Tibial nerve (tissue), 4 donors: ENCODE measurements at places on chromosomes 2 and 18.

GRCh38 chr2:182946958-182947369 is 80.5 kb upstream of the FRZB start:
- no peak for DNase-seq

- no peak for DNase-seq
Measured at GRCh38 chr2:152630466-152630865, 86.8 kb downstream of the PRPF40A start.

DNA sequence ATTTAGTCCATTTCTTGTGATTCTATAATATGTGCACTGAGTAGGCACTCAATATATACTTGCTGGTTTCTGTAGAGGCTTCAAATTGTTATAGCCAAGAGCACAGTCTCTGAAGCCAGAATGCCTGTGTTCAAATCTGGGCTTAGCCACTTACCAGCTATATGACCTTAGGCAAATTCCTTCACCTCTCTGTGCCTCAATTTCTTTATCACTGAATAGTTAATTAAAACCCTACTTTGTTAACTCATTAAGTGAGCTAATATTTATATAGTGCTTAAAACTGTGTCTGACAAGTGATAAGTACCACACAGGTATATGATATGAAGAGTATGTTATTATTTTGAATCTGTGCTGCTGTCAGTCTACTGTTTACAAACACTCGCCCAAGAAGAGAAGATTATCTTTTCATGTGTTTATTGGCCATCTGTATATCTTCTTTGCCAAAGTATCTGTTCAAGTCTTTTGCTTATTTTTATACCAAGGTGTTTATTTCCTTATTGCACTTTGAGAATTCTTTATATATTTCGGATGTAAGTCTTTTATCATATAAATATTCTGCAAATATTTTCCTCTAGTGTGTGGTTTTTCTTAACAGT is 1.3 kb upstream of the RIT2 start:
- no peak for DNase-seq

DNA sequence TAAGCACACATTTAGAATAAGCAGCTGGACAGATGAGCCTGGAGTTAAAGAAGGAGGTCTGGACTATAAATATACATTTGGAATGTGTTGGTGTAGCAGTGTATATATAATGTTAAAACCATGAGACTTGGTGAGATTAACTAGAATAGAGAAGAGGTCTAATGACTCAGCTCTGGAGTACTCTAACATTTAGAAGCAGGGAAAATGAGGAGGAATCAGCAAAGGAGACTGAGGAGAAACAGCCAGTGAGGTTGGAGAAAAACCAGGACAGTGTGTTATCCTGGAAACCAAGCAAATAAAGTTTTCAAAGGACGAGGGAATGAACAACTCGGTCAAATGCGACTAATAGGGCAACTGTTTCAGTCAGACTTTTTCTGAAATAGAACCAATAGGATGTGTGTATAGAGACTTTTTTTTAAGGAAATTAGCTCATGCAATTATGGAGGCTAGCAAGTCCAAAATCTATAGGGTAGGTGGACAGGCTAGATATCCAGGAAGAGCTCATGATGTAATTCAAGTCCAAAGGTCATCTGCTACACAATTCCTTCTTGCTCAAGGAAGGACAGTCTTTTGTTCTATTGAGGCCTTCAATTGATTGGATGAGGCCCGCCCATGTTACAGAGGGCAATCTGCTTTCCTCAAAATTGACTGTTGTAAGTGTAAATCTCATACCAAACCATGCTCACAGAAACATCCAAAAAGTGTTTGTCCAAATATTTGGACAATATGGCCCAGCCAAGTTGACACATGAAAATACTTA is 10.8 kb upstream of the SESTD1 start:
- no peak for DNase-seq

DNA sequence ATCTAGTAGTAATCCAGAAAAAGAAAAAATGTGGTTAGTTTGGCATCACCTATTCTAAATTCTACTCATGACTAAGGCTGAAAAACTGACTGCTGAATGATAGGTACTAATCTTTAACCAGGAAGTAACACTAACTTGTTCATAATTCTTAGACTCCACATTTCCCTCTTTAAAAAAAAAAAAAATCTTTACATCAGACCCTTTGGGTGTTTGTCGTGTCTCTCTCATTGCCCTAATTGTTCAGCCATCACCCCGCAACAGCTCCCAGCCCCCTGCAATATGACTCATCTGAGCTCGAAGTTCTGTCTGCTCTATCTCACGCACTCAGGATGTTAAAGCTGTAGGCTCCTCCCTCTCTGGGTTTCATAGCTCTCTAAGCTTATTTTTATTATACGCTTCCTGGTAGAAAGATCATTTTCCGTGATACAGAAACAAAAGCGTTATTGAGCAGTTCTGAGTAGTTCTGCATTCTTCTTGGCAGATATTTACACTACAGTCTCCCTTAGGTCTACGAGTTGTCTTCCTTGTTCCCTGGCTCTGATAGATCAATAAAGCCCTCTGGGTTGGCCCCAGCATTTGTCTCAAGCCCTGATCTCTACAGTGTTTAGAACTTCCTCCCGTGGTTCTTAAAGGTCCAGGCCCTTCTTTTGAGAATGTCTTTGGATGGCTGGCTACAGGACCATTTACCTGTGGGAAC is 95.6 kb downstream of the TNFRSF11A start:
- DNase-seq: no peak

- DNase-seq: no peak
Measured at GRCh38 chr2:31933066-31933465, 77.7 kb downstream of the MEMO1 start.

DNA sequence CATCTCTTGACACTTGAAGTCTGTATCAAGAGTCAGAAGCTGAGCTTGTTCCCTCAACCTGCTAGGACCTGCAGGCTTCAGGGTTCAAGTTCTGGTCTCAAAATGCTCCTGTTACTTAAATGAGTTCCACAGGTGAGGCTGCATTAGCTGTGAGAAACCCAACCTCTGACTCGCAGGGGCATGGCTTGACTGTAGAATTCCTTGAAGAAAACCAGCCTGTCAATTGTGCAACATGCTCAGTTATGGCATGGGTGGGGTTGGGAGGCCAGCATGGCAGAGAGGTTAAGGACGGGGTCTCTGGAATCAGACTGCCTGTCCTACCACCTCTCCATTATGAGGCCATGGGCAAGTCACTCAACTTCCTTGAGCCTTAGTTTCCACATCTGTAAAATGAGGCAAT is 235.8 kb downstream of the EN1 start:
- DNase-seq: no peak

GRCh38 chr2:38517284-38517683 is 85.4 kb downstream of the HNRNPLL start:
- DNase-seq: no peak

- DNase-seq: no peak
Measured at GRCh38 chr2:78992807-78993517, 32.5 kb upstream of the REG3G start.
